CD4-positive, CD25-positive, alpha-beta regulatory T cell (primary cell): ENCODE measurements at places on chromosomes 1 and 21. TPM values are rescaled to one million over a fixed set of nuclear protein-coding genes. Genes with fewer than 3 reads are reported as not detected.

- no peak for DNase-seq
- H3K4me3 ChIP-seq = no peak overlapping the region
Measured at GRCh38 chr1:32989160-32990050, 24.8 kb upstream of the RNF19B start.

GRCh38 chr1:16070640-16071355 lies 2.7 kb downstream of the FAM131C start:
- no peaks in the 10 kb centered on the region for H3K36me3 ChIP-seq
- no peak overlapping the region for H3K27ac ChIP-seq
- H3K4me1 ChIP-seq = peaks cover 18% of the 10 kb centered on the region

DNA sequence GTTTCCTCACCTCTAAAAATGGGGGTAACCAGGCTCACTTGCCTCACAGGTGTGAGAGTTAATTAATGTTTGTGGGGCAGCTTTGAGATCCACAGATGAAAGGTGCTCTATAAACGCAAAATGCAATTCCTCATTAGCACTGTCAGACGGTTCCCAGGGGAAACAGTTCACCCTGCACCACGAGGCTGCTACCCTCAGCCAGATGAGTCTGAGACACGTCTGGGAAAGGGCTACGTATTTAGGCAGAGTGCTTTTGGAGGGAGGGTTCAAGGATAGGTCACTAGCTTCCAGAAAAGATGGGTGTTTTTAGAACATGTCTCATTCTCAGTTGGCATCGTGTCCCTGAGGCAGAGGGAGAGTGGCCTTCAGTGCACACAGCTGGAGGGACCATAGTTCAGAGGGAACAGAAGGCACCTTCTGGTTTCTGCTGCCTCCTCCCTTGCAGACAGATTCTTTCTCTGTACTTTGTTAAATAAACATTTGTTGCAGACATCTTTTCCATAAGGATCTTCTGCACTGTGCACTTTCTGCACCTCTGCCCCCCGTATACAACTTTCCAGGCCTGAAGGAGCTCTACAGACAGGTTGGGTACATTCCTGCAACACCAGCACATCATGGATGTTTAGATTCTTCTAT lies 139.9 kb downstream of the CLIC6 start:
- peaks cover 41% of the 10 kb centered on the region for H3K36me3 ChIP-seq
- no peaks in the 10 kb centered on the region for H3K27me3 ChIP-seq
- peaks cover 44% of the 10 kb centered on the region for H3K4me1 ChIP-seq
- peak overlapping the region; percentile 38 for H3K4me3 ChIP-seq
- peak overlapping the region; percentile 53 for H3K27ac ChIP-seq
- no peak for DNase-seq

Gene DIRAS3
- not detected for total RNA-seq

Gene RNU1-1
- total RNA-seq = 3,278 TPM

DNA sequence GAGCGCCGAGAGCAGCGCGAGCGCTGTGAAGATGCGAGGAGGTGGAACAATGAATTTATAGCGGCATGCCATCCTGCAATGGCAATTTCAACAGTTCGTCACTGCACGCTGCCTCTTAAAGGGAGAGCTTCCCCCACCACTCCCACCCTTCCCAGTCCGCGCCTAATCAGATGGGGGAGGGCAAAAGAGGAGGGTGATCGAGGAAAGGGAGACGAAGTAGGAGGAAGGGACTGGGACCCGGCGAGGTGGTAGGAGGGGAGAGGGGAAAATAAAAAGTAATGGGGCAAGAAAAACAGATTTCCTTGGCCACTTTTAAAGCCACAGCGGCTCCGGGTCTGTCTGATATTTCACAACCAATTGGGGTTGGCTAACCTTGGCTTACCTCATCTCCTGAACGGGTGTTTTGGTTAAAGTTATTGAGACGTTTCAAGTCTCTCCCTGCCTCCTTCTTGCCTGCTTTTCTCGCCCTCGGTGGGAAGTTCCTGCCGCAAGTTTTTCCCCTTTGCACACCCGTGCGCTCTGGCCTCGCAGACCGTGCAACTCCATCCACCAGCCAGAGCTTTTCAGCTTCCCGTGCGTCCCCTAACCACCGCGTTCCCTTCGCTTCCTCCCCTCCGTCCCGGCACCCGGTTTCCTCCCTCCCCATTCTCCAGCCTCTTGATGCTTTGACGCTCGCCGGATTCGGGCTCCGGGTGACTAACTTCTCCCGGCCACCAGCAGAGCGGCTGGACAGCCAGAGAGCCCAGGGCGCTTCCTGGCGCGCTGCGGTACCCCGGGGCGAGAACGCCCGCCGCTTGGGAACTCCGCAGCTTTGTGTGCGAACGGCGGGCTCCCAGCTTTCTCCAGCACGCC lies at the start of gene ADAMTS5:
Gene ADAMTS5, minus strand, starts transcription at position 27 of the 852 bp plus-strand sequence. CDS start 697 bp downstream, outside the sequence.
- no peaks in the 10 kb centered on the region for H3K36me3 ChIP-seq
- no peak within 1 kb of the TSS for H3K4me3 ChIP-seq
- H3K27me3 ChIP-seq = peaks cover 2% of the 10 kb centered on the region
- DNase-seq = no peak
- no peaks in the 10 kb centered on the region for H3K4me1 ChIP-seq
